ENCODE measurements at places on chromosomes 7 and 10.

- DNase-seq = no peak
Observed at GRCh38 chr7:150931199-150931869, 46.8 kb downstream of the KCNH2 start.

GRCh38 chr7:137992550-137993394 is 9.1 kb downstream of the CREB3L2 start:
- DNase-seq = peak; percentile 38

DNA sequence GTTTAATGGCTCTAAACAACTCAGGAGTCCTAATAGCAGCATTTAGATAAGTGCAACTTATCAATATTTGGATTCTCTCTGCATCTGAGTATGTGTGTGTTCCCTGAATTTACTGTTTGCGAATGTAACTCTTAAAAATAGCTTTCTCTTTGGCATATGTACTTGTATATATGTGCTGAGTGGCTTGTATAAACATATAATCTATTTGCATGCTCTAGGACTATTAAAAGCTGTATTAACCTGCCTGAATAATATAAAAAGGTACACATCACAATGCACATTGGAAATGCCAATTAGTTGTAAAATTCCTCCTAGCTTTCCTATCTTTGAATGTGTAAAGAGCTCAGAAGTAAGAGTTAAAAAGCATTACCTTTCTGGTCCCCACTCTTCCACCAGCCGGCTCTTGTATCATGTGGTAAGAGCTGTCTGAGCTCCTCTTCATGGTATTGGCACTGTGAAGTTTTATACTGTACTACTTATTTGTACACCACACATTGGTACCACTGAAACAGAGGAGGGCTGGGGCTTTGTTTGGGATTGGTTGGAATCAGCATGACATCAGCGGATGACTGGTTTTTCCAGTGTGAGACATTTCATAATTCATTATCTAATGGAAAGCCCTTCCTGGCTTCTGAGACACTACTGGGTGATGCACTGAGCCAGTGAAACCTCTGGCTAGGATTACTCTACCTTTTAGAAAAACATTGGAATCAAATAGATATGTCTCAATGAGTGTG is at the start of gene INHBA:
TSS of gene INHBA (minus strand) at position 456 of the 737 bp plus-strand sequence. CDS start 2,716 bp downstream, outside the sequence.
- DNase-seq = no peak

GRCh38 chr7:35254496-35255442 is 869 bp upstream of the TBX20 start:
- DNase-seq = no peak

DNA sequence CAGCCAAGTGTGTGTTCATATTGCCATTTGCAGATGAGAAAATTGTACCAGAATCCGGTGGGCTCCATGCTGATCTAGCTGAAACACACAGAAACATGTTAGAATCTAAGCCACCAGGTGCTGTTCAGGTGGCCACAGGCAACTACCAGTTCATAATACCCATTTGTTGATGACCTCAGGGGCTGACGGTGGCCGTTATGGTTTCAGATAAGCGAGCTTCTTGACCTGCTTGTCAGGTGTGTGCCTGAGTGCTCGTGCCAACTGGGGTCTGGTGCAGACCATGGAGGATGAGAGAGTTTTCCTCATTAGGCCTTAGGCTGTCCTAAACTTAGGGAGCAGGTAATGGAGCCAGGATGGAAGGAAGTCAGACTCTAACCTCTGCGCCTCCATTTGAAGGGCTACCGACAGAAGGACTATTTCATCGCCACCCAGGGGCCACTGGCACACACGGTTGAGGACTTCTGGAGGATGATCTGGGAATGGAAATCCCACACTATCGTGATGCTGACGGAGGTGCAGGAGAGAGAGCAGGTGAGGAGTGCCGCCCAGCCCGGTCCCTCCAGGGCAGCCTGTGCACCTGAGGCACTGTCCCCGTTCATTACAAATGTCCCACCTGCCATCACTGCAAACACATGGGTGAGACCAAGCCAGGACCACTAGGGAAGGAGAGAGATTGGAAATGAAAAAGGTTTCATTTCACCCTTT is 53.1 kb downstream of the MKI67 start:
- no peak for DNase-seq

GRCh38 chr7:117612637-117613036 is 132.8 kb downstream of the CFTR start:
- no peak for DNase-seq

DNA sequence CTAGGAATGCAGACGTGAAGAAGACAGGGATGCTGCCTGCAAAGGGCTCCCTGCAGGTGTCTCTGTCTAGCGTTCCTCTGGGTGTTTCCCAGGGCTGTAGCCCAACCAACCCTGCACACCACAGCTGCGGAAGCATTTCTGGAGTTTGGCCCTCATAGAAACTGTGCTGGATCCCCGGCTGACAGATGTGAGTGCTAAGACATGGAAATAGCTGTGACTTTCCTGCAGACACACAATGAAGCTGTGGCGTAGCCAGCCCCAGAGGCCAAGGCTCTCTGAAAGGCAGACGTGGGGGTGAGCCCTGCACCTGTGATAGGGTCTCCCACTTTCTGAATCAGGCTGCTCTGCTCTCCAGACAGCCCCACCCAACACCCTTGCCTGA is 44.8 kb downstream of the ADCYAP1R1 start:
- no peak for DNase-seq

- DNase-seq = no peak
Observed at GRCh38 chr10:117355072-117355471, 20.2 kb downstream of the PDZD8 start.

DNA sequence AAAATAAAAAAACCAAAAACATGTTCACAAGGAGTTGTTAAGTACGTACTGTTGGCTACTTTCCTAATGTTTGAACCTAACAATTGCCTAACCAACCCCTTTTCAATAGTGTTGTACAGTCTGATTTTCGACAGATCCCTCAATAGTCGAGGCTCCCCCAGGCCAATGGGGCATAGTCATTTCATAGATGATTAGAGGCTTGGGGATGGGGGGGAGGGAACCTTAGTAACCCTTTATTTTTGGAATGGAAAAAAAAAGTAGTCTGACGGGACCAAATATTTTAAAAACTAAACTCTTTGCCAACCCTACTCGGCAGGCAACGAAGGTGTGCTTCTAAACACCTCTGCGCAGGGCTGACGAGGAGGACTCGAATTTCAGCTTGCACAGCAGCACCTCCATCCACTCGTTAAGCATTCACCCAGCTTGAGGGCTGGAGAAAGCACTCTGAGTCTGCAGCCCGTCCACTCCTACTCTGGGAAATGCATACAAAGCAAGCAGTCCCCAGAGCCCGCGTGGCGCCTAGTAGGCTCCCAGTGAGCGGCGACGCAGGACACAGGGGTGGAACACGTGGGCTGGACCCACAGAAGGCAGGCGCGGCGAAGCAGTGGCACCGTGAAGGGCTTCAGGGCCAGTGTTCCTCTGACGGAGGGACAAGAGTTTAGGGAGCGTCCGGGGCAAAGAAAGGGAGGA is 899 bp downstream of the PUS7 start:
- DNase-seq = peak; percentile 23

DNA sequence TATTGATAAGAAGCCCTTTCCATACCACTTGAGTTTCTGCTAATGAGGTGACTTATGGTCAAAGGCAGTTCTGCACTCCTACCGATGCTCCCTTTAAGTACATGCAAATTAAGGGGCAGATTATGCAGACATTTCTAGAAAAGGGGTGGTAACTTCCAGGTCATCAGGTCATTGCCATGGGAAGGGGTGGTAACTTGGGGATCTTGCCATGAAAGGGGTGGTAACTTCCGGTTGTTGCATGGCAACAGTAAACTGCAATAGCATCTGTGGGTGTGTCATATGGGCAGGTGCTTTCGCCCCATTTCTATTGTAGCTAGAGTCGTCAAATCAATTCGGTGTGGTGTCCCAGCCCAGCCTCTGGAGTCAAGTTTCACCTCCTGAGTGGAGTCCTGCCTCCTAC is 150.9 kb downstream of the UBE2H start:
- DNase-seq = no peak

- DNase-seq = no peak
Observed at GRCh38 chr10:13857451-13857850, 270.7 kb downstream of the PRPF18 start.

- DNase-seq = no peak
Observed at GRCh38 chr7:100400656-100401055, 27.4 kb downstream of the PILRA start.

- DNase-seq = no peak
Observed at GRCh38 chr7:141624763-141625162, 73.6 kb downstream of the AGK start.

GRCh38 chr7:55170335-55171069 is 151.7 kb downstream of the EGFR start:
- DNase-seq = no peak

DNA sequence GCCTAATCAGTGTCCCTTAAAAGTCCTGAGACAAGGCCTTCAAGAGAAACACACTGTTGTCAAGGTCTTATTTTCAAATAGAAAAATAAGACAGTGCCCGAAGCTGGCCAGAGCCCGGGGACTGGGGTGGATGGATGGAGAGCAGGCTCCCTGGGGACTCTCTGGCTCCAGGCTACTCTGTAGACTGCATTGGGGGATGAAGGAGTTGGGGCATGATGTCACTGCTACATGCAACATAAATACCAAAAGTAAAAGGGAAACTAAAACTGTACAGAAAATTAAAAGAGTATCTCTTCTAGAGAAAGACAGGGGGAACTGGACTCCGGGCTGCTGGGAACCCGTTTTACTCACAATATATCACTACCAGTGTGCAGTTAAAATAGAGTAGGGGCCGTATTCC is 629.8 kb downstream of the KCNMA1 start:
- DNase-seq = no peak

DNA sequence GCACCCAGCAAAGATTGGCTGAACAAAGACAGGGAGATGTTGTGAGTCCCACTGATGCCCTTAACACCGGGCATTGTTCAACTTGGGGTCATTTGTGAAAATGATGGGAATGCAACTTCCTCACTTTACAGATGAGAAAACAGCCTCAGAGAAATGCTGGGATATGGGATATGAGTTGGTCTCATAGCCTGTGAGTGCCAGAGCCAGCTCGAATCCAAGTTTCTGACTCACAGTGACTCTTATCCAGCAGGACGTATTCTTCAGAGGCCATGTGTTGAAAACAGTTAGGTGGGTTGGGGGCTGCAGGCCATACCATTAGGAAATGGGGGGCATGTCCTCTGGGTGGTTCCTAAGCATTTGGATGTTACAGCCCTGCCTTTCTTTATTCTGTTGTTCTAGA is 45.2 kb downstream of the KIAA1217 start:
- no peak for DNase-seq

GRCh38 chr7:7223250-7223649 is 40.9 kb downstream of the C1GALT1 start:
- DNase-seq = no peak

- no peak for DNase-seq
Observed at GRCh38 chr10:97821308-97822038, 28.2 kb upstream of the GOLGA7B start.
